Left renal pelvis (tissue), 4 donors: ENCODE measurements at places on chromosomes 6 and 20. TPM values are rescaled to one million over a fixed set of nuclear protein-coding genes. Genes with fewer than 3 reads are reported as not detected.

Gene FUT9
- polyA plus RNA-seq, result 3.6 TPM

Gene SMLR1
- 3.3 TPM for polyA plus RNA-seq

GRCh38 chr6:156280065-156280464, 497.1 kb upstream of the ARID1B start:
- DNase-seq, result no peak

- DNase-seq, result no peak
Measured at GRCh38 chr6:38789256-38789655, 74.1 kb downstream of the DNAH8 start.

GRCh38 chr20:48841875-48842529, 14.2 kb upstream of the PREX1 start:
- DNase-seq, result no peak

Gene FNDC1
- polyA plus RNA-seq, result 41.4 TPM

DNA sequence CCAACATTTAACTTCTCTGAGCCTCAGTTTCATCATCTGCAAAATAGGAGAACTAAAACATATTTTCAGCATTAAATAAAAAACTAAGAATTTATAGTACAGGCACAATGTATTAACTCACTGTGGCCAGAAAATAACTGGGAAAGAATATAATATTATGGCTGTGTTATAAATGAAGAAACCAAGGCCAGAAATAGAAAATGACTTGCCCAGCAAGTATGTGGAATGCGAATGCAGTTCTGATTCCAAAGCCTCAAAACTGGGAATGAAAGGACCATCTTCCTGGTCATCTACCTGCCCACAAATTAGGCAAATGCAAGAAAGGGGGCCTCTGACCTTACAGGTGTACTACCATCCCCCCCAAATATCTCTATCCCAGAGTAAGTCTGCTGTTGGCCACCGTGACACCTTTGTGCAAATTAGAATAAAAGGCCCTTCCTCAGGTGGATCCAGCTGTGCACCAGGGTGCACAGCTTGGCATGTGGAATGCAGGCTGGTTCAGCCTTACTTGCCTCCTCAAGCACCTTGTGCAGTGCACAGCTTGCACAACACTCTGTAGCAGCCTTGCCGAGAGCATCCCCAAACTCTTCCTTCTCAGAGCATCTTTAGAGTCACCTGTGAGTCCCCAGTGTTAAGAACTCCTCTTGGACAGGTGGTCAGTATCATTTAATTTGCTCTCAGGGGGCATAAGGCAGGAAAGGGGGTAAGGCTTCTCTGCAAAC, 4.4 kb downstream of the SLC13A3 start:
- no peak for DNase-seq

GRCh38 chr6:40252531-40253258, 318.4 kb upstream of the MOCS1 start:
- DNase-seq, result no peak

Gene HLA-G
- 5.6 TPM for polyA plus RNA-seq

DNA sequence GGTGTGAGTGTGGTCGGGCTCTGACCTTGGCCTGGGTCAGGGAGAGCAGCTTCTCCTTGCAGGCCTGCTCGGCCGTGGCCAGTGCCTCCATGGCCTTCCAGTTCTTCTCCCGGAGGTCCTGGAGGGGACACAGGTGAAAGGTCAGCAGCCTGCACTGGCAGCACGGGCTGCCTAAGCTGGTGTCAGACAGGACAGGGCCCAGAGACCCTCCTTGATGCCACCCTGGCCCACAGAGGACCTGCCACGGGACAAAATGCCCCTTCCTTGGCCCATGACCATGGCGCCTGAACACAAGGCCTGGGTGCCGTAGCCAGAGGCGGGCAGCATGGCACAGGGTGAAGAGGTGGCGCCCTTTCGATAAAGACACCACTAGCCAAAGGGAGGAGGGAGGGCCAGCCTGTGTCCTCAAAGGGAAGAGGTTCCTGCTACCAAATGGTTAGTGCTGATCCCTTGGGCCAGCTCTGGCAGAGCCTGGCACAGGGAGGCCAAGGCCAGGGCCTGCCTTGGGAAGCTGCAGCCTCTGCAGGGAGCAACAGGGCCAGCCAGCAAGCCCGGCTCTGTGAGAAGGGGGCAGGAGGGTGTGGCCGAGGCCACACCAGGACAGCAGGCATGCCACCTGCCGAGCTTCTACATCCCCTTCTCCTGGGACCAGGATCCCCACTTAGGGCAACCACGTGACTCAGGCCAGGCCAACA, 54.8 kb downstream of the DSTN start:
- DNase-seq, result no peak

DNA sequence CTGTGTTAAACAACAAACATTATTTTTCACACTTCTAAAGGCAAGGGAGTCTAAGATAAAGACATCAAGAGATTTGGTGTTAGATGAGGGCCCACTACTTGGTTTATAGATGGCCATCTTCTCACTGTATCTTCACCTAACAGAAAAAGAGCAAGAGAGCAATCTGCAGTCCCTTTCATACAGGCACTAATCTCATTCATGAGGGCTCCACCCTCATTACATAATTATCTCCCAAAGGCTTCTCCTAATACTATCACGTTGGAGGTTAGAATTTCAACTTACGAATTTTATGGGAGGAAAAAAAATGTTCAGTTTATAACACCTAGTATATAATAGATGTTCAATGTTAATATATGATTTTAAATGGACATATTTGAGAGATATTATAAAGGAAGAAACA, 45.6 kb downstream of the HDAC2 start:
- DNase-seq, result no peak

Gene SLC2A4RG
- 65.3 TPM for polyA plus RNA-seq

DNA sequence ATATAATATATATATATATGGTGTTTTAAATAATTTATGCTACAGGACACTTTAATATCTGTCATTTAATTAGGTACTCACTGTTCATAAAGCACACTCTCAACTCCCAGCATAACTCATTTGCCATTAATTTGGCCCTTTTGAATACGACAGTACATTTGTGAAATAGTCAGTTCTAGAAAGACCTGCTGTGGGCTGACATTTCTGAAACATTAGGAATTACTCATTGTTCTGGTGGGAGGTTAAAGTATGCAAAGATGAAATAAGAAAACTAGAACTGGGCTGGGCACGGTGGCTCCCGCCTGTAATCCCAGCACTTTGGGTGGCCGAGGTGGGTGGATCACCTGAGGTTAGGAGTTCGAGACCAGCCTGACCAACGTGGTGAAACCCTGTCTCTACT, 497.5 kb downstream of the UTRN start:
- DNase-seq, result no peak

GRCh38 chr20:1505871-1506270, 14.7 kb upstream of the SIRPB2 start:
- no peak for DNase-seq

Gene CRISP2
- not detected for polyA plus RNA-seq

Gene CYP21A2
- polyA plus RNA-seq, result 1.1 TPM

Gene RSPH9
- polyA plus RNA-seq, result 1.3 TPM

DNA sequence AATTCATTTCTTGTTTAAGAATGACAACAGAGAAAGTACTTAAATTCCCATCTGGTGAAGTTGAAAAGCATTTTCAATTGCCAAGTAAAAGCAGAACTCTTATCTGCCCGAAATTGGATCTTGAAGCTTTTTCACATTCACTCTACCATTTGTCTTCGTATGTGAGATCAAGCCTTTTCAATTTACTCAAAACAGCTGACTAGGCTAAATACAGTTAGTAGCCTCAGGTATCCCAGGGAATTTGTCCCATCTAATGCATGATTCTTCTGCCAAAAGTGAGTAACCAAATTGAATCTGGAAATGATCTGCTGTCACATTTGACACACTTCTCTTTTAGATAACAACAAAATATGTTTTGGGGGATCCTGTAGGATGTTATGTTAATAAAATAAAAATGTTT, 596.8 kb upstream of the HS3ST5 start:
- no peak for DNase-seq

GRCh38 chr6:71527886-71528285, 239.3 kb downstream of the OGFRL1 start:
- DNase-seq, result no peak

Gene CYP39A1
- 9.1 TPM for polyA plus RNA-seq

Gene RPS21
- 715 TPM for polyA plus RNA-seq

DNA sequence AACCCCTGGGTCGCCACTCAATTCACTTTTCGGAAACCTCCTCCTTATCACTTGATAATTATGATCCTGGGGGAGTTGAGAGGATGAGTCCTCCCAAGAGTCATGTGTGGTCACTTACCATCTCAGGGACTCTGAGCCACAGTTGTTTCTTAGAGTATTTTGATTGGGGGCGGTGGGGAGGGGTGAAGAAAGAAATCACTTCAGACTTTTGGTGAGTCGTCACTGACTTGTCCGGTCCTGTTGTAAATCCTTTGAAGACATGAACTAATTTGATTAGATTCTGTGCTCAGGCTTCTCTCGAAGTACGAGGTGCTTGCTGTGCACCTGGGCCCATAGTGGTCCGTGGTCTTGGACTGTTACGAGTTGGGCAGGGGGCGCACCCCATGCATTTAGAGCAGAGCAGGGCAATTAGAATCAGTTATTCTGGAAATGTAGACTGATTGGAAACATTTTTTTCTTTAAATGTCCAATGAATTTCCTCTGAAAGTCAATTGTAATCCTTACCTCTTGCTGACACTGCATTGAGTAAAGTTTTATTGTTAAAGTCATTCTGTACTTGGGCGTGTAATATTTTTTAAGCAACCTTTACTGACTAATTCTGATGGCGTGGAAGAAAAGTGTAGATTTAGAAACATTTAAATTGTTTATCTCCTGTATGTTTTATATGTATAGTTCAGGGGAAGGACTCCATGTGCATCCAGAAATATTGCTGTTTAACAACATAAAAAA, 173.4 kb downstream of the SLC16A10 start:
- no peak for DNase-seq

GRCh38 chr6:12064131-12064530, 52.0 kb downstream of the HIVEP1 start:
- no peak for DNase-seq

- DNase-seq, result no peak
Measured at GRCh38 chr6:90343576-90343975, 46.9 kb upstream of the BACH2 start.

GRCh38 chr6:108948181-108948661, 100.0 kb downstream of the ARMC2 start:
- DNase-seq, result no peak

DNA sequence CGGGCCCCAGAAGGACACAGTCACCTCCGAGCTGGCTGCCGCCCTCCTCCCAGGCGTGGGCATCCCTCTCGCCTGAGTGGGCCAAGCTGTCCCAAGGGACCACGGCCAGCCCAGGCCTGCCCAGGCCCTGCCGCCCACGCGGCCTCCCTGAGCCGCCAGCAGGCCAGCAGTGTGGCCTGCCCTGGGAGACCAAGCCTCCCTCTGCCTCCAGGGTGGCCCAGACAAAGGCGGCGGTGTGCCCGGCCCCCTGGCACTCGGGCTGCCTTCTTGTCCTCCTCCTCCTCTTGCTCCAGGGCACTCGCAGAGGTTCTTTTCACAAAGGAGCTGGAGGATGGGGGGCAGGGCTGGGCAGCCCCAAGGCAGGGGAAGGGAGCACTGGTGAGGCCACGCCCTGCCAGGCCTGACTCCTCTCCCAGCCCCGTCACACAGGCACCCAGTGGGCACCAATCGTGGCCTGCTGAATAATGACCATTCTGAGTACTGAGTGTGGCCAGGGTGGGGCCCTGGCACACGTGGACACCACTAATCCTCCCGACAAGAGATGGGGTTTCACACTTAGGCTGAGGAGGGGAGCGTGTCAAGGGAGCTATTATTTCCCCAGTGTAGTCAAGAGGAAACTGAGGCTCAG, 25.3 kb downstream of the NOL4L start:
- no peak for DNase-seq

- DNase-seq, result no peak
Measured at GRCh38 chr20:44627364-44628010, 24.0 kb downstream of the ADA start.

DNA sequence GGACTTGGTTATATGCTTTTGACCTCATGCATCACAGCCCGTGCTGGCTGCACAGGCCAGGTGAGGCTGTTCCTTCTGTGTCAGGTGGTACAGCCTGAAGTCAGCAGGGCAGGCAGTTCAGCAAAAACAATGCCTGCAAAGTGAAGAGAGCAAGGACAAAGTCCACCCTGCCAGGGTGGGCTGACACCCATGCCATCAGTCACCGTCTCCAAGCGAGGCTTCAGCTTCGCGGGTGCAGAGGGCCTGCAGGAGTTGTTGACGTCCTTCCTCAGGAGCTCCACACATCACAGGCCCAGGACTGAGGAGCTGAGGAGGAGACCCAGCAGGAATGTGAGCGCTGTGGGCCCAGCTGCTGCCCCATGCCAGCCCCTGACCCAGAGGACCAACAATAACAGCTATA, 111.3 kb downstream of the SASH1 start:
- no peak for DNase-seq

GRCh38 chr20:60035486-60035885, 77.3 kb downstream of the CDH26 start:
- DNase-seq, result no peak
